T-cell (primary cell): ENCODE measurements at places on chromosomes 3 and 15.

DNA sequence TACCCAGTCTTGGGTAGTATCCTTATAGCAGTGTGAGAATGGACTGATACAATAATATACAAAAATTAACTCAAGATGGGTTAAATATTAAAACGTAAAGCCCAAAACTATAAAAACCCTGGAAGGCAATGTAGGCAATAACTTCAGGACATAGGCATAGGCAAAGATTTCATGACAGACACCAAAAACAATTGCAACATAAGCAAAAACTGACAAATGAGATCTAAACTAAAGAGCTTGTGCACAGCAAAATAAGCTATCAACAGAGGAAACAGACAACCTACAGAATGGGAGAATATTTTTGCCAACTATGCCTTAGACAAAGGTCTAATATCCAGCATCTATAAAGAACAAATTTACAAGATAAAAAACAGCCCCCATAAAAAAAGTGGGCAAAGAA, 204.8 kb upstream of the CCDC54 start:
- no peak for DNase-seq

DNA sequence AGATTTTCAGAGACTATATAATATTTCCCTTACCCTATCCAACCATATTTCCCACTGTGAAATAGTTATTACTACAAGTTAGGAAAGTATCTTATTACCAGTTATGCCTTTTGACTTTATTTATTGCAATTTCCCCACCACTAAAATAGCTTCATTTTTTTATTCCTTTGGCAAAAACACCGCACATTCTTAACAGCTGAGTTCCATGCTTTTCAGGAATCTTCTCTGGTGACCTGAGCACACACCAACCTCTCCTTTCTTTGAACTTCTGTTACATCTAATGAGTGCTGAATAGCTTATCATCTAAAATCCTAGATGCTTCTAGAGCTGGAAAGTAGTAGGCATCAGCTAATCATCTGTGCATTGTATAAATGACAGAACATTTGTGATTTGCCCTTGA, 99.1 kb downstream of the UBE2E2 start:
- no peak for DNase-seq

DNA sequence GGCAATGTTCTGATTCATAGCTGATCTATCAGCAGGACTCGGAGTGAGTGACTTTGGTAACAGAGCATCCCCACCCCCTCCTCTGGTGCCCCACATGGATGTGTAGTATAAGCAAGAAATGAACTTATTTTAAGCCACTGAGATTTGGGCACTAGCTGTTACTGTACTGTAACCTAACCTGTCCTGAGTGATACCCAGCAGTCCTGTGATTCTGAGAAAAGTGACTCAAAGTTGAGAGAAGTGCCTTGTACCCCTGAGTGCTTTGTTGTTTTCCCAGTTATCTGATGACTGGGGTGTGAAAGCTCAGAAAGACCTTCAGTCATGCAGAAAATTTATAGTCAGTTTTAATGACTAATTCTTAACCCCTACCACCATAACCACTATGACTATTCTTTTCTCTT, 439.9 kb upstream of the RBMS3 start:
- DNase-seq: no peak

GRCh38 chr3:60652829-60653228, 598.4 kb downstream of the FHIT start:
- no peak for DNase-seq

- DNase-seq: no peak
Measured at GRCh38 chr15:28927043-28927442, 41.3 kb downstream of the APBA2 start.

- no peak for DNase-seq
Measured at GRCh38 chr3:39277893-39278615, 1.8 kb downstream of the CX3CR1 start.

DNA sequence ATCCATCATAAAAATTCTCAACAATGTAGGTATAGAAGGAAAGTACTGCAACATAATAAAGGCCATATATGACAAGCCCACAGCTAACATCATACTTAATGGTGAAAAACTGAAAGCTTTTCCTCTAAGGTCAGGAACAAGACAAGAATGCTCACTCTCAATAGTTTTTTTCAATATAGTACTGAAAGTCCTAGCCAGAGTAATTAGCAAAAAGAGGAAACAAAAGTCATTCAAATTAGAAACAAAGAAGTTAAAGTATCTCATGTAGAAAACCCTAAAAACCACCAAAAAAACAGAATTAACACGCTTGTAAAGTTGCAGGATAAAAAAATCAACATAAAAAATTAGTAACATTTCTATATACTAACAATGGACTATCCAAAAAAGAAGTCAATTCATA, 61.8 kb downstream of the MYH15 start:
- DNase-seq: no peak

- DNase-seq: no peak
Measured at GRCh38 chr3:17730318-17730967, 12.0 kb downstream of the TBC1D5 start.

- no peak for DNase-seq
Measured at GRCh38 chr3:11465744-11466616, 177.7 kb downstream of the VGLL4 start.

DNA sequence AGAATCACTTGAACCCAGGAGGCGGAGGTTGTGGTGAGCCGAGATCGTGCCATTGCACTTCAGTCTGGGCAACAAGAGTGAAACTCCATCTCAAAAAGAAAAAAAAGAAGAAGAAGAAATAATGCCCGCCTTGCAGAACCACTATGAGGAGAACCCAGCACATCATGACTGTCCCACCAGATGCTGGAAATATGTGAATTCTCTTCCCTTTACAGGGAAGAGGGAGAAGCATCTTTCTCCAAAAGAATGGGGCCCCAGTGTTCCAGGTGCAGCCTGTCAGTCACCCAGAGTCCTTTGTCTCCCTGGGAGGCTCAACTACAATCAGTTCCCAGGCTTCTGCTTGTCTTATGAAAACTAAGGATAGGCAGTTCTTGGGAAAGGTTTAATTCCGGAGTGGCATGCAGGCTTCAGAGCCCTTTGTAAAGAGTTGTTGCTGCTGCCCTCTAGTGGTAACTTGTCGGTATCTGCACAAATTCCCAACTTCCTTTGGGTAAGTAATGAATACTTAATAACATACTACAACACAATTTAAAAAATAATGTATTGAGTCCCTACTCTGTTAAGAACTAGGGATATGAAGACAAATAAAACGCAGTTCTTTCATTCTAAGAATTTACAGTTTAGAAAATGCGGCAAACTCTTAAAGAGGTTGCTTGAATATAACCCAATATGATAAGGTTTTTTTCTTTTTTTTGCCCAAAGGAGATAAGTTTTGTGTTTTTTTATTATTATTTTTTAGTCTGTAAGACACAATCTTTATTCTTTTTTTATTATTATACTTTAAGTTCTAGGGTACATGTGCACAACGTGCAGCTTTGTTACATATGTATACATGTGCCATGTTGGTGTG, 18.6 kb upstream of the TICRR start:
- DNase-seq: no peak

GRCh38 chr3:58035524-58036255, 27.5 kb downstream of the FLNB start:
- DNase-seq: no peak

GRCh38 chr3:49465270-49466034, 4.6 kb upstream of the DAG1 start:
- DNase-seq: no peak

- DNase-seq: no peak
Measured at GRCh38 chr15:95075792-95076677, 844.7 kb downstream of the MCTP2 start.

DNA sequence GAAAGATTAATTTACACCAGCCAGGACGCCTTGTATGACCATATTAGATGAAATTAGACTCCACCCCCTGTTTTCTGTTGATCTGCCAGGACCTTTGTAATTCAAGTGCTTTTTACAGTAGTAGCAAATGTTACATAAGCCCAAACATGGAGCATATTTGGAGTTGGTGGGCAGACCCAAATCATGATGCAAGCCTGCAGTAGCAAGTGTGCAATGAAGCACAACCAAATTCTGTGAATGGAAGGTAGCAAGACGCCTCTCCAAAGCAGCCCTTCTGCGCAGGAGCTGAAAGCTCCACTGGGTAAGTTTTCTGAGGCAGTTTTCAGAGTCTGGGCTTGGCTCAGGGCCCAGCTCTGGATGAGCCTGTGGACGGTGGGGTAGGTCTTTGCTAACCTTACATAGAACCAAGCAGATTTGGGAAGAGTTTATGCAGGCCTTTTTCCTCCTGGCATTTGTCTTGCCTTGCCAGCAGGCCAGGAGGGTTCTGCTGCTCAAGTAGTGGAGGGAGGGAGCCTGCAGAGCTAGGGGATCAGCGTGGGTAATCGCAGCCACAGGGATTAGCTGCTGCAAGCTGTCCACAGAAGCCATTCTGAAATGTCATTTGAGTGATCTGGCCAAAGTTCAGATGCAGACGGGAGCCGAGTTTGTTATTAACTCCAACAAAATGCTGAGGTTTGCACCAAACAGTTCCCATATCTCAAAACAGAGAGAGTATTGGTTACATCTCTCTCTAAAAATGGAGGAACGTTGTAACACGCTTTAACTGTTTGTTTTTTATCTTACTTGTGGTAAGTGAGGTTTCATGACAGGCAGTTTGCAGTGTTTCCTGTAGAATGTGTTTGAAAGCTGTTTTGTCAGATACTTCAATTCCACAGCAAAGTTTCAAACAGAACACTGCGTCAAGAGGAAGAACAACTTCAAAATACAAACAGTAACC, 55.4 kb downstream of the PSMD6 start:
- peak; percentile 35 for DNase-seq

GRCh38 chr3:181493423-181493822, 218.3 kb upstream of the SOX2 start:
- no peak for DNase-seq

DNA sequence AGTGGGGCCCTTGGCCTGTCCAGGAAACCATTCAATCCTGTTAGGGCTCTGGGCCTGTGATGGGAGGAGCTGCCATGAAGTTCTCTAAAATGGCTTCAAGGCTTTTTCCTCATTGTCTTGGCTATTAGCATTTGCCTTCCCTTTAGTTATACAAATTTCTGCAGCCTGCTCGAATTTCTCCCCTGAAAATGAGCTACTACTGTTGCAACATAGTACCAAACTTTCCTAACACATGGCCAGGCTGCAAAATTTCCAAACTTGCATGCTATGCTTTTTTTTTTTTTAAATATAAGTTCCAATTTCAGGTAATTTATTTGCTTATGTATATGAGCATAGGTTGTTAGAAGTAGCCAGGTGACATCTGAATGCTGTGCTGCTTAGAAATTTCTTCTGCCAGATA, 560.8 kb upstream of the TBL1XR1 start:
- no peak for DNase-seq

DNA sequence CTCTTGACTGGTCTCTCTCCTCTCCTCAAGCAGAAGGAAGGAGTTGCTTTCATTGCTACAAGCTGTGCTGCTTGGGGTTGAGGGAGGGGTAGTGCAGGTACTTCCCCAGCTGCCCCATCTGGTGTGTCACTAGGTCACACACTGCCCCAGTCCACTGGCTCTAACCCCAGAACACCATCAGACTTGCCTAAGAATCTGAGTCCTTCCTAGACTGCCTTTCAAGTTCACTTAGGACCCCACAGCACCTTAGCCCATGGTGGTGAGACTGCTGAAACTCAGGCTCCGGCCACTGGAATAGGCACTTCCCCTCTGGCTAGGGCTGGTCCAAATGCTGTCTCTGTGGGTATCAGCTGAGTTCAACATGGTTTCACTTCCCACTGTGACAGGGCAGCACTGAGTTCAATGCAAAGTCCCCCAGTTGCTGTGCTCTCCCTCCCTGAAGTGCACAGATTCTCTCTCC, 279.7 kb upstream of the GOLGA6L4 start:
- no peak for DNase-seq
